ENCODE measurements at places on chromosomes 13 and 19.

DNA sequence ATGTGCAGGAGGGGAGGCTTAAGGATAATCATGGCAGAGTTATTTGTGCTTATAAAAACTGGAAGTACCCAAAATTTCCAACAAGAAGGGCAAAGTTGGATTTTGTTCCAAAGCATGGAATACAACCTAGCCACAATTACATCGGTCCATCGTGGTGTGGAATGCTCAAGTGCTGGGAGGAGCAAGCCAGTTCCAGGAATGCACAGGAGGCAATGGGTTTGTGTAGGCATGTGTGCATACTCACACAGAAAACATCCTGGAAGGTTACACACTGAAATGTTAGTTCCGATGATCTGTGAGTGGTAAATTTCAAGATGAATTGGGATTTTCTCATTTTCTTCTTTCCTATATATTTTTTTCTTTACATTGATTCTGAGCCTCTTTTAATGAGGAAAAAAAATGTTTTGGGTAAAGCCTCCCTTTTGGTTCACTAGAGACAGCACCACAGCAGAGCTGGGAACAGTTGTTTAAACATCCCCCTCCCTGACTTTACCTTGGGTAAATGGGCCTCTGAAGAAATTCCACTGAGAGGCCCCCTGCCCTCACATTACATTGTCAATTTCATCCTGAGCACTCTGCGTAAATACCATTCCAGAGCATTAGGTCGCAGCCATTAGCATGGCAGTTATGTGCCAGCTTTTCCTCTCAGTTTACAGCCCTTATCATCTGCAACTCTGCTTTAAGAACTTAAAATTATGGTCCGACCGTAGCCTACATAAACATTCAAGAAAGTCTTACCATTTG, 122.0 kb downstream of the UQCRFS1 start:
- DNase-seq: no peak

DNA sequence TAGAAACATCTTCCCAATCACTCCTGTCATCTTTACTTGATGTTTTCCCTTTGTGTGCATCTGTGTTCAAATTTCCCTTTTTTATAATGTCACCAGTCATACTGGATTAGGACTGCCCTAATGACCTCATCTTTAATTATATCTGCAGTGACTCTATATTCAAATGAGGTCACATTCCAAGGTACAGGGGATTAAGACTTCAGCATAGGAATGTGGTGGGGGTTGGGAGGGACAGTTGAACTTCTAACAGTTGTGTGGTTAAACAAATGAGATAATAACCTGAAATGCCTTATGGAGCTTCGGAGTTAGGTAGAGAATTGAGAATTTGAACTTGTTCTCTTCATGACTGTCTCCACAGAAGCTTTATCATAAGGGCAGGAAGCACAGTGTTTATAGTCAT, 23.0 kb downstream of the PAN3 start:
- DNase-seq: no peak

GRCh38 chr13:47990920-47991466, 10.1 kb downstream of the SUCLA2 start:
- no peak for DNase-seq

DNA sequence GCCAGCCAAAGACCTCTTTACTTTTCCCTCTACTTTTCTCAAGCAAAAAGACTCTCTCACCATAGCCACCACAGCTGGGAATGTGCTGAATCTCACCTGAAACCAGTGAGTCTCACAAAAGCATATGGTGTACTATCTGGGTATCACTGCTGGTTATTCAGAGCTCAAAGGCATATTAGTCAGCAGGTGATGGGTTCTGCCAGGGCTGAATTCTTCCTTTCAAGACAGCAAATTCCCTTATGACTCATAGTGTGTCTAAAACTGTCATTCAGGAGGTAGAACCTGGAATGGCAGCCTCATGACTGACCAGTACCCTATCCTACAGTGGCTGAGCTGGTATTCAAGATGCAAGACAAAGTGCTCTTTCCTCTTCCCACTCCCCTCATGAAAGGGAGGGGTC, 2859.1 kb downstream of the PCDH9 start:
- no peak for DNase-seq

DNA sequence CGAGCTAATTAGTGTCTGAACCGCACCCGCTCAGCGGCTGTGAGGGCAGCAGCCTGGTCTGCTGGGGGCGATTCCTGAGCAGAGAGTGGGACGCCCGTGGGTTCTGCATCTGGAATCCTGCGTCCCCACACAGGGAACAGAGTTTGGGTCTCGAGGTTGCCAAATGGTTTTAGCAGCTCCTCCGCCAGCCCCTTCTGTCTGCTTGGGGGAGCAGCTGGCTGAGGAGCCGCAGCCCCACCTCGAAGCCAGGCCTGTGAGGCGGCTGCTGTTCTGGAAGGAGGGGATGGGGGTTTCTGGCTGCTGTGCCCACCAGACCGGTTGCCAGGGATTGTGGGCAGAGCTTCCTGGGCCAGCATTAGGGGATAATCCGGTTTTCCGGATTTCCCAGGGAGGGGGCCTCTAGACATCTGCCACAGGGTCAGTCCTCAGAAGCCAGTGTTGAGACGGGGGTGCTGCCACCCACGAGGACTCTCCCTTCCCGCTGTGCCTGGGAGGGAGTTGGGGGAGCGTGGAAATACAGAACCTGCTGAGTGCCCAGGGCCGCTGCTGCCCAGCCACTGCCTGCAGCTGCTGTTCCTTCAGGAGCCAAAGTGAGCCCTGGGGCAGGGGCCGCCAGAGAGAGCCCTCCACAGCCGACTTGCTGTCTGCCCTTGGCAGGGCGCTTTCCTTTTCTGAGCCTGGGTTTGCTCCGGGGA, 2.0 kb downstream of the CDC34 start:
- no peak for DNase-seq

DNA sequence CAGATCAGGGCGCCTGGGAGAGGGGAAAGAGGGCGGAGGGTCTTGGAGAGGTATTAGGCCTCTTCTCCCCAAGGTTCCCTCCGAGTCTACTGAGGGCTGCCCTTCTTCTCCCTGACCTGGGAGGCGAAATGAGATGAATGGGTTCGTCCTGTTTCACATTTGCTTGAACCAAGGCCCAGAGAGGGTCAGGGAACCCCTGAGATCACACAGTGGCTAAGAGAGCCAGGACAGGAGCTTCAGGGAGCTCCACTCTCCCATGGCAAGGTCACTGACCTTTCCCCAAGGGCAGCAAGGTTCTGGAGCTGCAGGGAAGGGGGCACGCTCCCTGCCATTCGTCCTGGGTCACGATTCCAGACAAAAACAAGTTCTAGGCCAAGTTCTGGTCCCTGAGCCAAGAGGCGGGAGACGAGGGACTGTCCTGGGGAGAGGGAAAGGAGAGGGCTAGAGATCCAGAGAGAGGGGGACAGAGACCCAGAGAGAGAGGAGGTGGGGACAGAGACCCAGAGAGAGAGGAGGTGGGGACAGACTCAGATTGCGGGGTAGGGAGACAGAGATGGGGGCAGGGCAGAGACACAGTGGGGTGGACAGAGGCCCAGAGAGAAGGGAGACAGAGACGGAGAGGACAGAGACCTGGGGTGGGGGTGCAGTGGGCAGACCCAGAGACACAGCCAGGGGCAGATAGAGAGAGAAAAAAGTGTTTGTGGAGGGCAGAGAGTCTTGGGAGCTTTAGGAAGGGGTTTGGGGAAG, 541 bp downstream of the ASPDH start:
- no peak for DNase-seq

DNA sequence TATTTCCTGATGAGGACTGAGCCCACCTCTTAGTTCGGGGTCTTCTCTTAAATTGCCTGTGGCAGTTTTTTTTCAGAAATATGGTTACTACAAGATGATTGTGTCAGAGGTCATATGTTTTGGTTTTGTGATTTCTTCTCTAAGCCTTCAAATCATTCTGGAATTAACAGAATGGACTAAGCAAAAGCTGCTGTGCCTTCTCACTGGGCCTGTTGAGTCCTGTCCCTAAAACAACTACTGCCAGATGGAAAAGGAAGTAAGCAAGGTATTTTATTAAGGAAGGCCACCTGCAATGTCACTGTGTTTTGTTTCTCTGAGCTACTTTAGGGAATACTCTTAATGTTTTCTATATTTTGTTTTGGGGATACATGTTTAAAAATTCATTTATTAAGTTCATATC, 470.8 kb downstream of the PCDH20 start:
- no peak for DNase-seq

DNA sequence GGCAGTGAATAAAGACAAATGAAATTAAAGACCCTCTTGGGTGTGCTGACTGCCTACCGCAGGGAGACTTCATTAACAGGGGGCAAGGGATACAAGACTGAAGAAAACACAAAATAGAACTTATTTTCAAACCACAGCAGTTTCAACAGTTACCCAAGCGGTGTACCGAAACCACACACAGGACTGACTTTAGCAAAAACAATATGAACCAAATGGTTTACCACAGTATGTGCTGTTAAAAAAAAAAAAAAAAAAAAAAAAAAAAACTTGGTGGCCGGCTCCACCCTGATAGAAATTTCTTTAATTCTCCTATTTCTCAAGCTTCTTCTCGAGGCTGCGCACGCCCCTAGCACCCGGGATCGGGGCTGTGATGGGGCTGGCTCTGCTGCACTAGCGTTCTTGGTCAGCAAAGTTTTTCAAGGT, 42.6 kb downstream of the KLF2 start:
- no peak for DNase-seq

DNA sequence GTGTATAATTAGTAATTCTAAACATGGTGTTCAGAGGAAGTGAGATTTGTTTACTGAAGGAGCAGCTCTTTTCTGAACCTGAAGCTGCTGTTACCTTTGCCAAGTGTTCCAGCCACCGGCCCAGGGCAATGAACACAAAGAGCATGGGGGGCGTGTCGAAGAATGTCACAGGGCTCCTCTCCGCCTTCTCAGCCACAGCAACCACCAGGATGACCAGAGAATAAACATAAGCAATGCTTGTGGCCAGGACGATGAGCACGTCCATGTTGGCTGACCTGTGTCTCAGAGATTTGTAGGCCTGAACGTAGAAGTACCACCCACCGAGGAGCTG, 53.1 kb downstream of the ATP7B start:
- DNase-seq: no peak

GRCh38 chr19:6038634-6039405, 60.9 kb upstream of the RANBP3 start:
- DNase-seq: no peak

DNA sequence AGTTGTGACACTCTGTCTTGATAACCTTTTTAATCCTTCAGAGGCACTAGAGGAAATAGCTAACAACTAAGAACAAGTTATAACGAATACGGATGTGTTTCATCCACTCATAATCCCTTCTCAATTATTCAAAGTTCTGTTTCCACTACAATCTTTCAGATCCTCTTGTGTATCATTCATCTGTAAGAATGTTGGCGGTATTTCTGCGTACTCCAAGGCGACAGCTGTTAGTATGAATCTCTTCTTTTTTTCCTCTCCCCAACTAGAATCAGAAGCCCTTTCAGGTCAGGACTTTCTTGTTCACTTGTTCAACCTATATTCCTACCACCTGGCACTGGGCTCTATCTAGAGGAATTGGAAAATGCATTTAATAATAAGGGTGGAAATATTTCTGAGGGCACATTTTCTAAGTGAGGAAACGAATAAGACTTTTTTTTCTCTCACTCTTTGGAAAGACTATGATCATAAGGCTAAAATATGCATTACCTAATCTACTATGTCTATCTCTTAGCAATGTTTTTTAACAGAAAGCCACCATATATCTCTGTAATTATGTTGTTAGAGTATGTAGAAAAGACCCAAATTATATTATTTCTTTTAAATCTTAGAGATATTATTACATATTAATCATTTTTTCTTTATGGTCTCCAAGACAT, 492.9 kb downstream of the PCDH20 start:
- no peak for DNase-seq

GRCh38 chr13:56924401-56924800, 216.3 kb upstream of the PRR20A start:
- no peak for DNase-seq

DNA sequence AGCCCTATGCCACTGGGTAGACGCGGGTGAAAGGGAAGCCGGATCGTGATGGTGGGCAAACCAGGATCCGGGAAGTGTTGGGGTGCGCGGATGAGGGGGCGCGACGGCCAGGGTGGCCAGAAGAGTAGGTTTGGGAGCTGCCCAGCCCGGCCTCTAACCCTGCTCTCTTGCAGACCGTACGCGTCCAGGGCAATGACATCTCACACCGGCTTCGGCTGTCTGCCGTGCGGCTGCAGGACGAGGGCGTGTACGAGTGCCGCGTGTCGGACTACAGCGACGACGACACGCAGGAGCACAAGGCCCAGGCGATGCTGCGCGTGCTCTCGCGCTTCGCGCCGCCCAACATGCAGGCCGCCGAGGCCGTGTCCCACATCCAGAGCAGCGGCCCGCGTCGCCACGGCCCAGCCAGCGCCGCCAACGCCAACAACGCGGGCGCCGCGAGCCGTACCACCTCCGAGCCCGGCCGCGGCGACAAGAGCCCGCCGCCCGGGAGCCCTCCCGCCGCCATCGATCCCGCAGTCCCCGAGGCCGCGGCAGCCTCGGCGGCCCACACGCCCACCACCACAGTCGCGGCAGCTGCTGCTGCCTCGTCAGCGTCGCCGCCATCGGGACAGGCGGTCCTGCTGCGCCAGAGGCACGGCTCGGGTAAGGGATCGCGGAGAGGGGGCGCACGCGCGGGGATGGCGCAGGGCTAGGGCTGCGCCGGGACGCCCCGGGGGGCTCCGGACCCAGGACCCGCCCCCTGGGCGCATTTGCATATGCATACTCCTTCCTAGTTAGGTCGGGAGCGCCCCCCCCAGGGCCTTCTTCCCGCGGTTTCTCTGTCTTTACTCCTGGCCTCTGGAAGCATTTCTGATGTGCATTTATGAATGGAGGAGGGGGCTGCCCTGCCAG, 4.1 kb downstream of the VSTM2B start:
- DNase-seq: no peak

DNA sequence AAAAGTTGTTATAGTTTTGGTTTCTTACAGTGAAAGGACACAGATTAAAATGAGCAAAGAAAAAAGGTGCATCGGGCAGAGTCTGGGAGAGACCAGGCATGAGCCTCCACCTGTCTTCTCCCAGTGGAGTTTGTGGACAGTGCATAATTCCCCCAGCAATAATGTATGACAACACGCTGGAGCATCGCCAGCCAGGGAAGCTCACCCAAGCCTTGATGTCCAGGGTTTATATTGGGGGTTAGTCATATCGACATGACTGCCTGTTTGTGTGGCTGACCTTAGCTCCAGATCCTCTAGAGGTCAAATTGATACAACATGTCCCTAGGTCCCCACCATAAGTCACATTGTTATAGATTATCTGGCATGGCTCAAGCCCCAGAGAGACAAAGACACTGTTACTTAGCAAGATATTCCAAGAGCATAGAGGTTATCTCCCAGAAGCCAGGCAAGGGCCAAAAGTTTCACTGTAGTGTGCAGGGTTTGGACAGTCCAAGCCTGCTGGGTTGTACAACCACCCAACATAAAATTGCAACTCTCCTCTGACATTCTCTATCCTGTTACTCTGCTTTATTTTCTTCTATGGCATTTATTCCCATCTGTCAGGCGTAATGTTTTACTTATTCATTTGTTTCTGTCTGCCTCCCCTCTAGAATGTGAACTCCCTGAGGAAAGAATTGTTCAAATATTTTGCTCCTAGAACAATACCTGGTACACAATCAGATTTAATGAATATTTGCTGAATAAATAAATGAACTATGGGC, 5.6 kb upstream of the KLK13 start:
- no peak for DNase-seq

- DNase-seq: no peak
Measured at GRCh38 chr19:53980539-53981375, 10.7 kb upstream of the CACNG6 start.
